Cerebellar nuclear complex (tissue), 1 donor: ENCODE measurements at places on chromosomes 5 and 9.

- DNase-seq, result no peak
Observed at GRCh38 chr9:97740848-97741821, 44.0 kb upstream of the XPA start.

- no peak for DNase-seq
Observed at GRCh38 chr9:133204993-133205336, 4.1 kb downstream of the OBP2B start.

GRCh38 chr5:141880961-141881801 lies 3.0 kb upstream of the PCDH1 start:
- peak; percentile 36 for DNase-seq

GRCh38 chr5:119358901-119359603 lies 3.2 kb downstream of the TNFAIP8 start:
- no peak for DNase-seq

GRCh38 chr9:20117986-20118385 lies 329.1 kb upstream of the SLC24A2 start:
- no peak for DNase-seq

DNA sequence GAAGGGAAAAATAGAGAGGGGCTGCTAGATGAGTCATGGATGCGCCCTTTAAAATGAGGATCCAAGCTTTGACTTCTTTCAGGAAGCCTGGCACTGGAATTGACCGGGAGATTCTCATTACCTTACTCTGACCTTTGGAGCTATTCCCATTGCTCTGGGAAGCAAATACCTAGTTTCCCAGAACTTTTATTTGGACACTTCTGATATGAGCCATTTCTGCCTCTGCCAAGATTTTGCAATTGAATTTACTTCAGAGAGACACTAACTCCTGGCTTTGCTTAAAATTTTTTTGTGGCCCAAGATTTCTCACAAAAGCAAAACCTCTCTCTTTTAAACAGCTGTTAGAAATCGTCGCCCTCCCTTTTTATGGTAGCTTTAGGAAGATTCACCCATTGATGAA lies 15.7 kb upstream of the AGXT2 start:
- DNase-seq, result no peak

GRCh38 chr5:157930710-157931109 lies 71.8 kb upstream of the CLINT1 start:
- no peak for DNase-seq

GRCh38 chr9:72457366-72457765 lies 64.0 kb upstream of the TMC1 start:
- no peak for DNase-seq

DNA sequence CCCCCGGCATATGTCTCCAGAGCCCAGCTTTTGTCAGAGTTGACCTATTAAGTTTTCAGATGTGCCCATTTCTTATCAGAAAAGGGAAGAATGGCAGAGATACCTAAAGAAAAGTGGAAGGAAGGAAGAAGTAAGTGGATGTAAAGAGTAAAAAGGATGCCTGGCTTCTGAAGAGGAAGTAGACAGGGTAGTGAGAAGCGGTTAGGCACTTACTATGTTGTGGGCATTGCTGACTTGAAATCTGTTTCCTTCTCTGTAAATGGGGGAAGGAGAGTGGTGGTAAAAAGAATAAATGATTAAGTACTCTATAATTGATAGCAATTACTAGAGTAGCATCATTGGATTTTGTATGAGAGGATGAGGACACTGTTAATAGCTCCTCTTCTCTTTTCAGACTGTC lies 9.9 kb downstream of the ANP32B start:
- DNase-seq, result no peak
